ENCODE measurements at places on chromosomes 3 and 15.

GRCh38 chr15:88016406-88016805 lies 240.1 kb downstream of the NTRK3 start:
- no peak for DNase-seq

DNA sequence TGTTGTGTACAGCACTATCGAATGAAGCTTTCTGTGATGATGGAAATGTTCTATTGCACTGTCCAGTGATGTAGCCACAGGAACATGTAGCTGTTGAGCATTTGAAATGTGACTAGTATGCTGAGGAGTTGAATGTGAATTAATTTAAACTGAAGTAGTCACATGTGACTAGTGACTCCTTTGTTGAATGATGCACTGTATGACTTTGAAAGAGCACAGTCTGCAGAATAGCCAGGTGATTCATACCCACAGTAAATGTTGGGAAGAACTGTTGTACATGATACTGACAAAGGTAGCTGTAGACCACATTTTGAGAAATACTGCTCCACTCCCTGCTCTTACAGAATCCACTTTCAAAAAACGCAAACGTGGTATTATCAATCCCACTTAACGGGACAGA lies 34.0 kb upstream of the ACTL6A start:
- no peak for DNase-seq

GRCh38 chr3:186003610-186004009 lies 65.8 kb upstream of the TRA2B start:
- no peak for DNase-seq

DNA sequence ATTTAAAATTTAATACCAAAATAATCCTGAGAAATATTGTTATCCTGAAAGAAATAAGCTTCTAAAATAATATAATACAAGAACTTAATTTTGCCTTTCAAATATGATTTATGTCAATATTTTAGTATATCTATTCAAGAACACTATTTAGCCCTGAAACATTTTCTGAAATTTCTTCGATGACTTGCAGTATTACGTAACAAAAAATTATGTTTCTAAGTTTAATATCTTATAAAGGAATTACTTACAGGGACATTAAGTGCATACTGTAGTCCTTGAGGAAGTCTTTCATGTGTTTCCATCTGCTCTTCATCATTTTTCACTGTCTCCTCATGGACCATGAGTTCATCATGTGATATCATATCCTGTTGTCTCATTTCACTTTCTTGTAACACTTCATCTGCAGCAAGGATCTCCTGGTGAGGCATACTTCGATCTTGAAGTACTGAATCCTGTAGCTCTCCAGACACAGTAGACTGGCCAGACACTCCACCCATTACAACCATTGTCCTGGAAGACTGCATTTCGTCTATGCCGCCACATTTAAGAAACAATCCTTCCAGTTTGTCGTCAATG lies 62.0 kb downstream of the ZNF148 start:
- DNase-seq, result no peak

GRCh38 chr15:67548862-67549651 lies 6.6 kb downstream of the MAP2K5 start:
- DNase-seq, result no peak

GRCh38 chr3:152976239-152976638 lies 141.3 kb downstream of the P2RY1 start:
- no peak for DNase-seq

- DNase-seq, result no peak
These were observed 466.1 kb downstream of the PDCD6IP start for GRCh38 chr3:34264337-34265041.

DNA sequence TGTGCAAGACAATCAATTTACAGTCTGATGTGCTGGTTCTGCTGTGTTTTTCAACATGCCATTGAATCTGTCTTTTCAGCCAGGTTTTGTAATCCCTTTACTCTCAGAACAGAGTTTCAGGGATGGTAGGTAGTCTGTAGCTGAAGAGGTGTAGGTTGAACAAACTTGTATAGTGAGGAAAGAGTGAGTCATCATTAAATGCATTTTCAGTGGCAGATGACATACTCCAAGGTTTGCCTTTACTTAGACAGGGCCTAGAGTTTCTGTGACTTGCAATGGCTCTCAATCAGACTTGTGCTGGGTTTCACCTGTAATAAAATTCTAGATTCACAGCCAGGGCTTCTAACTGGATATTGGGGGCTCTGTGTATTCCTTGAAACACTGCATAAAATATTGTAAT lies 94.6 kb downstream of the CYP19A1 start:
- DNase-seq, result no peak

GRCh38 chr15:75782926-75783325 lies 60.3 kb upstream of the UBE2Q2 start:
- DNase-seq, result no peak

GRCh38 chr3:135922903-135923250 lies 42.7 kb upstream of the PPP2R3A start:
- no peak for DNase-seq

DNA sequence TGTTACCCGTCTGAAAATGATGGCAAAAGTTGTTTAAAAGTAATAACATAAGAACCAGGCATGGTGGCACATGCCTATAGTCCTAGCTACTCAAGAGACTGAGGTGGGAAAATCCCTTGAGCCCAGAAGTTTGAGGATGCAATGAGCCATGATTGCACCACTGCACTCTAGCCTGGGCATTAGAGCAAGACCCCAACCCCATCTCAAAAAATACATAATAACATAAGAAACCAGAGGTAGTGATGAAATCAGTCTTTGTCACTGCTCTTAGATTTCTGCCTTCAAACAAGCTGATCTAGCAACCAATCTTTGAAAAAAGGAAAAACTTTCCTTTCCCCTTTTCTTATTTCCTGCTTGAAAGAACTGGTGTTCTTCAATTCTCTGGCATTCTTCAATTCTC lies 71.3 kb downstream of the TMCC1 start:
- no peak for DNase-seq

Data from T-helper 22 cell (primary cell).